CD4-positive, alpha-beta T cell treated with Interleukin-17A for 1 hour (primary cell): ENCODE measurements at places on chromosomes 3 and 15.
A peak's percentile ranks its signal among the peaks of the same experiment; 100 is the strongest.

- DNase-seq = no peak
Observed at GRCh38 chr15:65926459-65926858, 57.2 kb downstream of the RAB11A start.

DNA sequence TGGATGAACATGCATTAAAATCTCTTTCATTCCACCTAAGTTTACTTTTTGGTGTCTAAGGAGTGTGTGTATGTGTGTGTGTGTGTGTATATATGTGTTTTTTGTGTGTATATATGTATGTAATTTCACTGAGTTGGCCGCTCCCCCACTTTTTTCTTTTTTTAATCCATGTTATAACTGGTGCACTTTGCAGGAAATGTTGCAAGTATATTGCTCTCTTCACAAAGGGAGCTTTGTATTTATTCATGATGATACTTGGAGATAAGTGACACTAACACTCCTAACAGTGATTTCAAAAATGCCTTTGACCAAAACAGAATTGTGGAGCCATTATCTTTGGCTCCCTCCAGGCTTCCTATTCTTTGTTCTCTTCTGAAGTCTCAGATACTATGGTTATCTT lies 95.8 kb downstream of the FNDC3B start:
- no peak for DNase-seq

DNA sequence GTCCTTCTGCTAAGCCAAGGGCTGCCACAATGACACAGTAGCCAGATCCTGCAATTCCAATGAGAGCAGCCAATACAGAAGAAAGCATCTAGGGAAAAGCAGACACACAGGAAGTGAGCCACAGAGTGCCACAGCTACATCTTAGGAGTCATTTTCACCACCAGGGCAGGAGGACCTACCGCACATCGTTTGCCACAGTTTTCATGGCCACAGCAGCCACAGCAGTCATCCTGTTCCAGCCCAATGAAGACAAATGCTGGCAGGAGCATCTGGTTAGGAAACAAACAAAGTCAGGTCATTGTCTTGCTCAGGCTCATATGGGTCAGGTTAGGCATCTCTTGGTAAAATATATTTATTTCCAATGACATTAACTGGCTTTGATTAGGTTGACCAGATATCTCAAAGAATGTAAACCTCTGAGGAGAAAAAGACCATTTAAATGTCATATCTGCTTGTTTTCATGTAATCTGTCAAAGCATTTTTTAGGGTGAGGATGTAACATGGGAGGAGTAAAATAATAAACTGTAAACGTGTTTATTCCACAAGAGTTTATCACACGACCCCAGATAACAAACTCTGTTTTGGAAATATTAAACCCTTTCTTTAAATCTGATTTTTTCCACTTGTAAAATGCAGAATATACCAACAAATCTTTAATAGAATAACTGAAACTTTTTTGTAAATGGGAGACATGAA lies 1.8 kb downstream of the TM4SF1 start:
- DNase-seq = no peak

DNA sequence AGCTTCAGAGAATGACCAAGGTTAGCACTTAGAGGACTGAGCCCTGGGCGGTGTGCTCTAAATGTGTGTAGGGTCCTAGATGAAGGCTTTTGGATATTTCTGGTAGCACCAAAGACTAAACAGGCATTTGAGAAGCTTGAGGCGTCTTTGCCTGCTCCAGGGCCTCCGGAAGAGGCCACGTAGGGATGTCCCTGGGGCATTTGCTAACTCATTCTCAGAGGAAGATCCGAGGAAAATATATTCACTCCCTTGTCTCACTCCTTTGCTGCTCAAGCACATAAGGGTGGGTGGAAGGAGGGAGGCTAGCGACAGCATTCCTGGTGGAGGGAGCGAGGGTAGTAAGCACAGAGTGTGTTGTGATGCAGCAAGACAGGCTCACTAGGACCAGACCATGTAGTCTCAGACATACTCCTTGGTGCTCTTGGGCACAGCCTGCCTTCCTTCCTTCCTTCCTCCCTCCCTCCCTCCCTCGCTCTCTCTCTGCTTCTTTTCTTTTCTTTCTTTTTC lies 38.5 kb upstream of the XCR1 start:
- DNase-seq = no peak

DNA sequence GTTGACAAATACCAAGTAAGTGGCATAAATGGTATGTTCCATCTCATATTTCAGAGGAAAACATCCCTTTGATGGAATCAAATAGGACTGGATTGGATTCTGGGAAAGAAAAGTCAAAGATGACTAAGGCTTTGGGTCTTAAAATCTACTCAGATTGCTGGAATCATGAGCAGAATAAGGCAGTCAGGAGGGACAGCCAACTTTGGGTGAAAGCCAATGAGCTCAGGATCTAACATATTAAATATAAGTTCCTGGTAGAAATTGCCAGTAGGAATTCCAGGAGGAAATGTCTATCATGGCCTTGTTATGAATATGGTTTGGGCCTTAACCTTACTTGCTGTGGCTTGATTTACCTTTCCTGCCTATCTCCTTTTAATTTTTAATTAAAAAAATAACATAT lies 55.3 kb downstream of the ISL2 start:
- no peak for DNase-seq

- DNase-seq = peak; percentile 27
Observed at GRCh38 chr3:107954845-107955244, 136.0 kb downstream of the CD47 start.

DNA sequence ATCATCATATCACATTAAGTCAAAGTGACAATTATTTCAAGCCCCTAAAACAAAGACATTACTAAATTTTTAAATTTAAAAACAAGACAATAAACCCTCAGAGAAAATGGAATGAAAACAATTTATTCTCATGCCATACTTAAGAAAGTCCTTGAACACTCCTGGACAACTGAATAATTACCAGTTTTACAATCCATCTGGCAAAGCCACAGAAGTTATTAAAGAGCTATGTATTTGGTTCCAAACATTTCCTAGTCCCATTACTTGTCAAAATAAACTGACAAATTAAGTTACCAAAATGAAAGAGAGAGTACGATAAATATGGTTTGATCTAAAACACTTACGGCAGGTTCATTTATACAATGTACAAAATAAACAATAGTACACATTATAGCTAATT lies 63.2 kb downstream of the LRRFIP2 start:
- DNase-seq = no peak

- DNase-seq = no peak
Observed at GRCh38 chr3:102053375-102053989, 204.2 kb downstream of the NFKBIZ start.

GRCh38 chr15:67024314-67024997 lies 40.9 kb upstream of the SMAD3 start:
- DNase-seq = peak; percentile 17

DNA sequence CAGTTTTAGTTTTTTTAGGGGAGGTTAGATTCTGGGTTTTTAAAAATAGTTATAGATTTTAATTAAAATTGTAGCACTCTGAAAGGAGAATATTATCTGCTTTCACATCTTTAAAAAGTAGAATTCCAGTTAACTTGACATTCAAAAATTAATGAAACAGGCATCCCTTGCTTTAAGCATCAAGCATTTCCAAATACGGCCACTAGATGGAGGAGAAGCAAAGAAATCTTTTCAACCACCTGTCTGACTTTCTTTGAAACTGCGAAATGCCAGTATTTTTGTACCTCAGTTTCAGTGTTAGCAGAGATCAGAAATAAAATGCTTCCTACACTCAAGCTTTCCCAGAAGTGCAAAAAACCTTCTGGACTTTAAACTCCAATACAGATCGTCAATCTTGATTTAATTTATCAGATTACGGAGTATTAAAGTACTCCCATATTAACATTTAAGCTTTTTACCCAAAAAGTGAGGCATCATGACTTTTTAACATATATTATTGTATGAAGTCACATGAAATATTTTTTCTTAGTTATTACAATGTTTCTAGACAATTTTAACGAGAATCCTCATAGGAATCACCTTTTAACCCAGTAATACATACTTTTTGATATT lies 153.3 kb downstream of the P3H2 start:
- DNase-seq = peak; percentile 56

- no peak for DNase-seq
Observed at GRCh38 chr3:183038221-183038620, 57.9 kb upstream of the DCUN1D1 start.

DNA sequence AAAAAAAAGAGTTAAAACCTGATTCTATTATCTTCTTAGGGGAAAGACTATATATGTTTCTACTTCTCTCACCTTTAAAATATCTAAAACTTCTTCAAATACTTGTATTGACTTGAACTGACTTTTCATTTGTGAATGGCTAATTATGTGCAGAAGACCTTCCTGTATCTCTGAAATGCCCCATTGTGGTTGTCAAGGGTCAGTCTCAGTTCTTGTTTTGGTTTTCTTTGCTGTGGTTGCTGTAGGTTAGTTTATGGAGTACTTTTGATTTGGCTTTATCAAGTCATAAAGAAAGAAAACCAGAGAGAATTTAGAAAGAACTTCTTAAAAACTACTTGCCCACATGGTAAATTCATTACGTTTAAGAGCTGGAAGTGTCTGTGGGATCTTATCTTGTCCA lies 345.3 kb upstream of the POU1F1 start:
- no peak for DNase-seq

DNA sequence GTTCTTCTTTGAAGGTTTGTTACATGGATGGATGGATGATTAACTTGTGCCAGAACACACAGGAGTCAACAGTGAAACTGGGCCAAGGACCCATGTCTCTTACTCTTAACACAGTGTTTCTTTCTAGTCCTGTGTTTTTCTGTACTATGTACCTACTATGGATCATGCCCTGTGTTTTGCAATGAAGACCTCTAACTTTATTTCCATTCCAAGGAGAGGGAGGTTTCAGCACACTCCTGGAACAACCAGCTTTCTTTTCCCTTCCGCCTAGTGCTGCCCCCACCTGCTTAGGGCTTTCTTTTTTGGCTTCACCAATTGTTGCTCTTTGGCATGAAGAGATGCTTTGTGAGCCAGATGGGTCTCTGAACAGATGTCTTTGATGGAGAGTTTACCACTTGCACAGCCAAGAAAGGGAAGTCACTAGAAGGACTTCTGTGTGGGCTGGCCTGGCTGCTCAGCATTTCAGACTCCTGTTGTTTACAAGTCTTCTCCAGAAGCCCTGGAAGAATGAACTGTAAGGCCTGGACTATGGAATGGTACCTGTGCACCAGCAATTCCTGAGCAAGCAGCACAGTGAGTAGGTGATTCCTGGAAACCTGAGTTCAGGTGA lies 44.5 kb downstream of the SNAPC5 start:
- DNase-seq = no peak

DNA sequence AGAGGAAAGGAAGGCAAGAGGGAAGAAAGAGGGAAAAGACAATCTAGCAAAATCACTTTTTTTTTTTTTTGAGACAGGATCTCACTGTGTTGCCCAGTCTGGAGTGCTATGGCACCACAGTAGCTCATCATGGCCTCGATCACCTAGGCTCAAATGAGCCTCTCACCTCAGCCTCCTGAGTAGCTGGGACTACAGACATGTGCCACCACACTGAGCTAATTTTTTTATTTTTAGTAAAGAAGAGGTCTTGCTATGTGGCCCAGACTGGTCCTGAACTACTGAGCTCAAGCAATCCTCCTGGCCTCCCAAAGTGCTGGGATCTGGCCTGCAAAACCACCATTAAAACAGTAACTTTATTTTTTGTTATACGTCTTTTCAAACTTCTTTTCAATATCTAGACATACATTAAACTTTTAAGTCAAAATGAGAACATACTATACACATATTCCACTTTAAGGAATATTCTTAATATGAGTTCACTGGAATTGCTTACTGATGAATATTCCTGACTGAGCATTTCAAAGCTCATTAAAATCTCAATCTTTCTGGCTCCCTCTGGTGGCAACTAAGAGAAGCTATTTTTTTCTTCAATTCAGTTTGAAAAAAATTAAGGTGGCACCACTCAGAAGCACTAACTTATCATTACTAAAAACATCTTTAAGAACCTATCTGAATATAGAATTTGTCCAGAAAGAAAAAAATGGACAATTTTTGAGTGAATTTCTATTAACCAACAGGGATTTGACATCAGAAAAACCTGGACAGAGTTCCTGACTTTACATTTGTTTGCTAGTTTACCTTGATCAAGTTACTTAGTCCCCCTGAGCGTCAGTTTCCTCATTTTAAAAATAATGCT lies 40.9 kb downstream of the UACA start:
- peak; percentile 47 for DNase-seq

DNA sequence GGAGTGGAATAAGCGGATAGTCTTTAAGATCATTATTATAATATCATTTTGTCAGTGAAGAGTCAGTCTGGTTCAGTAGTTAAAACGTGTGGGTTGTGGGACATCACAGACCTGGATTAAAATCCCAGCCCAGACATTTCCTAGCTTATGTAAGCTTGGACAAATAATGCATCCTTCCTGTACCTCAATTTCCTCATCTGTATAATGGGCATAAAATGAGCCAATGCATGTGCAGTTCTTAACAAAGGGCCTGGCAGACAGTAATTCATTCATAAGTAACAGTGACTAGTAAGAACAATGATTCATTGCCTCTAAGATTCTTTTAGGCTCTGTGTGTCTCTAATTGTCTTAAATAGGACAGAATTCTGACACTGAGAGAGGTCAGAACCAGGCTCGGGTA lies 76.1 kb downstream of the SCN10A start:
- DNase-seq = no peak

DNA sequence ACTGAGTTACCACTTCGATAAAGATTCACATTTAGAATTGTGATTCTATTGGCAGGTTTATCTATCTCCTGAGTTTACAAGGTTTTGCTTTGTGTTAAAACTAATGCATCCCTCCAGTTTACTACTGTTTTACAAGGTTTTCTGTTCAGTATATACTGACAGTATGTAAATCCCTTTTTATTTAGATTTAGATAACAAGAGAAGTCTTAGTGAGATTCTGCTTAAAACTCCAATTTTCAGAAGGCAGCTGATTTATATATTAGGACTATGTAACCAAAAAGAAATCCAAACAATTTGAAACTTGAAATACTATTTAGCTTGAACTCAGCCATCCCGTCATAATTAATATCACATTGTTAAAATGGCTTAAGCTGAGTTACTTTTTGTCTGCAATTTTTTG lies 619.2 kb downstream of the NAALADL2 start:
- DNase-seq = no peak

DNA sequence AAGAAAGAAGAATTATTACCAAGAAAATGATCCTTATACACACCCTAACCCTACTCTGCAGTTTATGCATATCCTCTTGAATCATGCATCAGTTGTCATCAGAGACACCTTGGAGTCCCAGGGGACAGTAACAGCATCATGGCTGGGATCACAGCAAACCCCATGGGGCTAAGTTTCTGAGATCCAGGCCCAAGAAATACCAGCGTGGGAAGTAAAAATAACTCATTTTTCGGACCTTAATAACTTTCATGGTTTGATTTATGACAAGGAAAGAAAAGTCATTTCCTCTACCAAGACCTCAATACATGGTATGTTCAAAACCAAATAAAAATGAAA lies 38.8 kb upstream of the B3GNT5 start:
- no peak for DNase-seq

- DNase-seq = no peak
Observed at GRCh38 chr3:108388136-108389132, 92.1 kb downstream of the HHLA2 start.

- DNase-seq = no peak
Observed at GRCh38 chr3:42106646-42107045, 15.5 kb downstream of the TRAK1 start.
